RCC 7860 (cell line): ENCODE measurements at places on chromosomes 6 and 20.

- no peak for DNase-seq
These were observed 49.2 kb downstream of the RNF144B start for GRCh38 chr6:18436341-18436740.

GRCh38 chr6:41522780-41523548 lies 23.2 kb upstream of the FOXP4 start:
- DNase-seq, result no peak

GRCh38 chr6:13278164-13278563 lies 50.2 kb downstream of the TBC1D7 start:
- no peak for DNase-seq

GRCh38 chr6:100116411-100117194 lies 122.6 kb upstream of the MCHR2 start:
- DNase-seq, result peak; percentile 44

GRCh38 chr6:158104696-158105095 lies 63.4 kb downstream of the SERAC1 start:
- DNase-seq, result no peak

DNA sequence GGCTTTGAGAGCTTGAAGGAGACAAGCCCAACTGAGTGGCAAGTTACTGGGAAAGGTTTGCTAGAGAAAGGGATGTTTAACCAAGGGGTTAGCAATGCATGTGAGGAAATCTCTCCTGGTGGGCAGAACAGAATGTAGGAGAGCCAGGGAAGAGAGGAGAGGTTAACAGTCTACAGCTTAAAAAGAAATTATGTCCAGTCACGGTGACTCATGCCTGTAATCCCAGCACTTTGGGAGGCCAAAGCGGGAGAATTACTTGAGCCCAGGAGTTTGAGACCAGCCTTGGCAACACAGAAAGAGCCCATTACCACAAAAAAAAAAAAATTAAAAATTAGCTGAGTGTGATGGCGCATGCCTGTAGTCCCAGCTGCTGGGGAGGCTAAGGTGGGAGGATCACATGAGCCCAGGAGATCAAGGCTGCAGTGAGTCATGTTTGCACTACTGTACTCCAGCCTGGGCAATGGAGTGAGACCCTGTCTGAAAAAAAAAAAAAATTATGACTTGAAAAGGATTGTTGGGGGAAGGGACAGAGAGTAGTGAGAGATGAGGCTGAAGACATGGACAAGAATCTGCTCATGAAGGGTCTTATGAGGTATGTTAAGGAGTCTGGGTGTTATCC lies 264.9 kb downstream of the TBC1D7 start:
- DNase-seq, result no peak

GRCh38 chr6:144265061-144265357 lies 20.1 kb upstream of the UTRN start:
- peak; percentile 70 for DNase-seq

DNA sequence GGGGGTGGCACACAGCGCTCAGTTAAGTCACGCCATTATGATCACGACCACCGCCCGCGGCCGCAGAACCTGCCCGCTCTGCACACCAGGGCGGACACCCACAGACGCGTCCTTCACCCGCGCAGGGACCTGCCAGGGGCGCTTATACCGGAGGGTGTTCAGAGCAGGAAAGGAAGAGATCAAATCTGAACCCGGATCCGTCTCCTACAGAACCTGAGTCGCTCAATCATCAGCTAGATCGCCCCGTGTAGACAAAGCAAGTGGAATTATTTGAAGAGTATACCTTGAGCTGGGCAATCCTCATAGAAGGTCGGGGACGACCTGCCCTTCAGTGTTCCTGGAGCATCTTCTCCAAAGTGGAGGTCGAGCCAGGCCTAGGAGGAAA lies 14.4 kb upstream of the ZNF217 start:
- no peak for DNase-seq

DNA sequence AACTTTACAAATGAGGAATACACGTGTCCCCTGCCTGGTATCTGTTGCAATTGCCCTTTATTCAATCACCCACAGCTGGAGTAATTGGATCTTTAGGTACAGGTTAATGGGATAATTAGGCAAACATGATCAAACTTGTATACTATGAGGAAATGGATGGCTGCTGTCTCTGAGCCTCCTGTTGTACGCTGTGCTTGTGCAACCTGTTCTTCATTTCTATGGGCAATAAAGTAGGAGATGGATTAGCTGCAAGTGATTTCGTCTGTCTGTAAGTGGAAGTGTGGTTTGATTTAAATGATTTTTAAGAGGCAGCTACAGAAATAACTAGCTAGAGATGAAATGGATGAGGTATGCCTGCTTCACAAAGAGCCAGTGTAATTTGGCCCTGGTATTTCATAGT lies 474.1 kb downstream of the RNF144B start:
- DNase-seq, result no peak

GRCh38 chr6:136335736-136336363 lies 46.2 kb upstream of the BCLAF1 start:
- DNase-seq, result no peak

DNA sequence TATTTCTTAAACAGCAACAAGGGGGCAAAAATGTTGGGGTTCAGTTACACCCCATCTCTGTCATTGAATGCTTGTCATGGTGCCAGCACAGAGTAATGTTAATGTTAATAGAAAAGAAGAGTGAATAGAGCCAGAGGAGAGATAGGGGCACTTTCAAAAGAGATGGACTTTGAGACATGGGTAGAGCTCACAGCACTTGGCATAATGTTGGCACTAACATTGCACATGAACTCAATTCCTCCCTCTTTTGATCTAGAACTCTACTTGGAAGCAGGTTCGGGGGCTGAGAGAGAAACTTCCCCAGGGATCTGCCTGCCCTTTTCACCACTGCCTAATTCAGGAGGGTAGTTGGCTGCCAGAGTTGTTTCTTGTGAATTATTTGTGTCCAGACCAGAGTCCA lies 284.6 kb upstream of the PRND start:
- DNase-seq, result no peak

DNA sequence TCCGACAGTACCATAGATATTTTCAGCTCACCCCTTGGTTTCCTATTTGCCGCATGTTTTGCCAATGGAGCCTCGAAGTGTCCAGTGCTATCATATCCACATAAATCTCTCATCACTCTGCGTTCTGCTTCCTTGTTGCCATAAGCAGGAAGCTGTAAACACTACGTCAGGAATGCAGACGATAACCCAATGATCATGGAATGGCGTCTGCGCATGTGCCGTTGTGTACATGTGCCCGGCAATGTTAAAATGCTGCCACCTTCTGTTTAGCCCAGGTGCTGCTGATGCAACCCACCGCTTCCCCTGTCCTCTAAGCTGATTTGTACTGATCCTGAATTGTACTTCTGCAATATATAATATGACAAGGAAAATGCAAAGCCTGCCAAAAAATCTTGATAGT lies 607.5 kb downstream of the HDGFL1 start:
- no peak for DNase-seq

DNA sequence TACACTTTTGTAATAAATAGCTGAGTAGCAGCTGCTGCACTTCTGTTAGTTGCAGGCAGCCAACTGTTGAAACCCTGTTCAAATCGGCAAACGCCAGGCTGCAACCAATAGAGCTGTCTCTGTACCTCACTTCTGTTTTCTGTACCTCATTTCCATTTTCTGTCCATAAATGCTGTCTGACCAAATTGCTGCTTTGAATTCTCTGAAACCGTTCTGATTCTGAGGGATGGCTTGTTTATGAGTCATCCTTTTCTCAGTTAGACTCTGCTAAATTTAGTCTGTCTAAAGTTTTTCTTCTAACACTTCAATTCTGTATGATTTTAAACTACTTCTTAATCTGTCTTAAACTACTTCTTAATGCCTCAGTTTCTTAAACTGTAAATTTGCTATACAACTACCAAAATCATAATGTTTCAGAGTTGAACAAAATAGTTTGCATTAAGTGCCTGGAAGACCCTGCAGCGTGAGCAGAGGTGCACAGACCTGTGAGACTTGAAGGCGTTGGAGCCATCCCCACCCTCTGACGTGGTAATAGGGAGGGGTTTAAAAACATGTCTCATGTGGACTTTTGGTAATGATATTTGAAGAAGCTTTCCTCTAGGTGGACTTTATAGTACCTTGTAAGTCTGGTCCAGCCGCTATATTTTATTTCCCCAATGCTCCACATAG lies 9.6 kb downstream of the BTNL2 start:
- no peak for DNase-seq

DNA sequence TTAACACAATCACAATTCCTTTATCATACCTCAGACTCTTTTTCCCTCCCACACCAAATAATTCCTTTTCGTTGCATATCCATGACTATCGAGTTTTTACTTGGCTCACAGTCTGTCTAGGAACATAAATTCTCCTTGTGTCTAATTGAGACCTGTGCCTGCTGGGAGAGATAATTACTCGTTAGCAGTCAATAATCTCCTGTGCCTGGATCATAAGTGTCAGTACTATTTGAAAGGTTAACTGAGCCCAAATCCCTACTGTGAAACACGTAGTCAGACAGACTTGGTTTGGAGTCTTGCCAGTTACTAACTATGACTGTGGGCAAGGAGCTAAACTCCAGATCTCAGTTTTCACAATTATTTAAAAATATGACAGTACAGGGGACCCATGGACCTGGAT lies 5.7 kb upstream of the CTNNBL1 start:
- DNase-seq, result no peak

GRCh38 chr20:62676976-62677375 lies 31.7 kb upstream of the NTSR1 start:
- DNase-seq, result no peak

GRCh38 chr6:6758915-6759654 lies 170.6 kb downstream of the LY86 start:
- DNase-seq, result no peak

DNA sequence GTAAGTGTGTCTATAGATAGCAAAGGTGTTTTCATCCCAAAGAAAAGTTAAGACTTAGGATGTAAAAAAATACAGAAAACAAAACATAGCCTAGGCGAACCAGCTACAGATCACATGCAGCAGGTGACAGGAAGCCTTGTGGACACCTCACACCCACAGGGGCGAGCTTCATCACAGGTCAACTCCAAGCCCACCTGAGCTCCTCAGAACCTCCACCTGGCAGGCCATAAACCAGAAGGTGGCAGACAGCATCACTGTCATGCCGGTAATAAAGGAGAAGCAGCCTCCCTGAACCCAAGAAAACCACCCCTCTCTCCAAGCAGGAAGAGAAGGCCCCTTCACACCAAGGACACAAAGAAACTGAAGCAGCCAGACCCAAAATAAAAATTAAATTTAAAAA lies 1.0 kb downstream of the RALGAPA2 start:
- DNase-seq, result no peak

GRCh38 chr6:34524499-34524898 lies 31.6 kb downstream of the SPDEF start:
- no peak for DNase-seq

DNA sequence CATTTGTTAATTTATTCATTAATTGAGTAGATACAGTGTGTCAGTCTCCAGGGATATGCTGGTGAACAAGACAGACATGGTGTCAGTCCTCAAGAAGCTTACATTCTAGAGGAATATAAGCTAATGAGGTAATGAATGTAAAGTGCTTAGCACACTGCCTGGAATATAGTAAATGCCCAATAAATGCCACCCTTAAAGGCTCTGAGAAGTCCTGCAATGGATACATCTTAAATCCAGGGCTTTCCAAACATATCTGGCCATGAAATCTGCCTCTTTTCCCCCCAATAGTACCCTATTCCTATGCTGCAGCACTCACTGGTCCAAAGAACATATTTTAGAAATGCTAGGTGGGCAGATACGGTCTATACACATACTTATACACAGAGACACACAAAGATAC lies 49.2 kb upstream of the CTNNBL1 start:
- DNase-seq, result no peak

DNA sequence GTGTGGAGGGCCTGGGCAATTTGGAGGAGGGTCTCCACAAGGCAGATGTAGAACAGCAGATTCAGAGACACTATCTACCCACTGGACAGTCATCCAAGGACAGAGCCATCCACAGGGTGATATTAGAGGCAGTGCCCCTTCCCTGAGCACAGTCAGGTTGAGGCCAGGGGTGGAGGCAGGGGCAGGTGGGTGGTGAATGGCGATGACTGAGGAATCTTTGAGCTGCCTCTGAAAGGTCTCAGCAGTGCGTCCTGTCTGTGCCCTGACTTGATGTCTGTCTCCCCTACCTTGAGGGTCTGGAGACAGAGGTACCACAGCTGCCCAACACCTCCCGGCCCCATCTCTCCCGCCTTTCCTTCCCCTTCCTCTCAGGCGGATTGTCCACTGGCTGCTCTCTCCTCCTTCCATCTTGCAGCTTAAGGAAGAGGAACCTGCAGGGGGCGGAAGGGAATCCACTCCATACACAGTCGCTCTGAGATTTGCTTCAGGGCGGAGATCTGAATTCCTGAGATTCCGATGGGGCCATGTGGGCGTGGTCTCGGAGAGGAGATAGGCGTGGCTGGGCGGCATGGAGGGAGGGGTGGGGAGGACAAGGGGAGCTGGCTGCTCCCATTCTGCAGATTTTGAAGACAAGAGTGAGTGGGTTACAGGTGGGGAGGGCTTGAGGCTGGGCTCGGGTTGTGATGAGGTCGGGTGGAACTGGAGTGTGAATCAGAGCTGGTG lies 1.7 kb downstream of the MUCL3 start:
- peak; percentile 66 for DNase-seq

GRCh38 chr6:32785781-32786533 lies 22.6 kb upstream of the HLA-DQB2 start:
- peak; percentile 22 for DNase-seq

GRCh38 chr6:148524976-148525375 lies 182.3 kb downstream of the SASH1 start:
- DNase-seq, result peak; percentile 55

- DNase-seq, result no peak
These were observed 397 bp downstream of the WDR27 start for GRCh38 chr6:169701311-169701953.

- no peak for DNase-seq
These were observed 38.8 kb upstream of the HLA-E start for GRCh38 chr6:30450548-30450908.

- no peak for DNase-seq
These were observed 7.2 kb downstream of the LPIN3 start for GRCh38 chr20:41347523-41348429.

DNA sequence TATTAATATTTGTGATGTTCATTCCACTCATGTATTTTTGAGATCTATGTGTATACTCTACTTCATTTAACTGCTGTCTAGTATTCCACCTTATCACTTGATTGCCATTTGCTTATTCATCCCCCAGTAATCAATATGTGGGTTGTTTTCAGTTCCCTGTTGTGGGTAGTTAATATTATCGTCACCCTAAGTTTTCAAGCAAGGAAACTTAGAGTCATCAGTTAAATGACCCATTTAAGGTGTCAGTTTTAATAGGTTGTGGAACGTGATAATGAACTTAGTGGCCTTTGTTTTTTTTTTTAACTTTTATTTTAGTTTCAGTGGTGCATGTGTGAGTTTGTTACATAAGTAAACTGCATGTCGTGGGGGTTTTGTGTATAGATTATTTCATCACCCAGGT lies 90.3 kb downstream of the SLC24A3 start:
- no peak for DNase-seq

- DNase-seq, result no peak
These were observed 9.4 kb downstream of the TREML2 start for GRCh38 chr6:41191569-41191968.

DNA sequence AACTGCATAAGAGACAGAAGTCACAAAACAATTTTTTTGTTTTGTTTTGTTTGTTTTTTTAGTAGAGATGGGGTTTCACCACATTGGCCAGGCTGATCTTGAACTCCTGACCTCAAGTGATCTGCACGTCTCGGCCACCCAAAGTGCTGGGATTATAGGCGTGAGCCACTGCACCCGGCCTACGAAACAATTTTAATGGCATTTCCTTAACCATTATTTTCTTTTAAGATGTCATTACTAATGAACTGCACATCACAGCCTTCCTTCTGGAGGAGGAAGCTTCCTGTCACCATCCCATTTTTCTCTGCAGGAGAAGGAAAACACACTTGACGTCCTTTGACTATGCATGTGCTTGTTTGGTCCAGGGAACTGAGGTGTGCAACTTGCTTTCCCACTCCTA lies 125.3 kb upstream of the AKIRIN2 start:
- DNase-seq, result no peak
